Trophoblast cell (in vitro differentiated cells and primary cell): ENCODE measurements at places on chromosomes 11 and 22.

GRCh38 chr22:44634426-44635321, 67.3 kb upstream of the PRR5 start:
- DNase-seq: no peak

GRCh38 chr11:77113382-77114088, 10.9 kb downstream of the OMP start:
- DNase-seq: no peak

- no peak for DNase-seq
Measured at GRCh38 chr11:102325088-102325487, 7.8 kb downstream of the BIRC3 start.

- peak; percentile 21 for DNase-seq
Measured at GRCh38 chr11:127862406-127862805, 725.0 kb downstream of the ETS1 start.

DNA sequence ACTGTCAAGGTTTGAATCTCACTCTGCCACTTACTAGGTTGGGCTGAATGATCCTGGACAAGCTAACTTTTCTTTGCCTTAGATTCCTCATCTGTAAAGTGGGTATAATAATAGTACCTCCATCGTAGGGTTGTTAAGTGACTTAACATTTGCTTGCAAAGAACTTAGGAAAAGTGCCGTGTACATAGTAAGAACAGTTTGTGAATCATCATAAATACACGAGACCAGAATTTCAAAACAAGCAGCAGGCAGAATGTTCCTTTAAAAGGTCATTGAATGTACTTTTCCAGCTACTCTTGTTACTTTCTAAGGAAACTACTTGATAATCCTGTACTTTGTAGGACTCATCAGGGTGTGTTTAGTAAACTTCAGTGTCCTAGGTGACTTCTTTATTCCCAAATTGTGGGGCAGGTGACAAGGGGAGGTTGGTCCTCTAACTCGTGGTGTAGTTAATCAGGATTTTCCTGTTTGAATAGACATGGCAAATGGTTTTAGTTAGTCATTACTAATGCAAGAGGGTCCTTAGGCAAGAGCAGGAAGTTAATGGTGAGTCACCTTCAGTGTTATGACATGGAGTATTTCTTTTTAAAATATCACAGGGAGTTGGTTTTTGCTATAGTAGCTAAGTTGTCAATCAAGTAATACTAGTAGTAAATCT, 67.9 kb downstream of the YAP1 start:
- peak; percentile 96 for DNase-seq

GRCh38 chr22:25525376-25525775, 39.1 kb upstream of the GRK3 start:
- no peak for DNase-seq

DNA sequence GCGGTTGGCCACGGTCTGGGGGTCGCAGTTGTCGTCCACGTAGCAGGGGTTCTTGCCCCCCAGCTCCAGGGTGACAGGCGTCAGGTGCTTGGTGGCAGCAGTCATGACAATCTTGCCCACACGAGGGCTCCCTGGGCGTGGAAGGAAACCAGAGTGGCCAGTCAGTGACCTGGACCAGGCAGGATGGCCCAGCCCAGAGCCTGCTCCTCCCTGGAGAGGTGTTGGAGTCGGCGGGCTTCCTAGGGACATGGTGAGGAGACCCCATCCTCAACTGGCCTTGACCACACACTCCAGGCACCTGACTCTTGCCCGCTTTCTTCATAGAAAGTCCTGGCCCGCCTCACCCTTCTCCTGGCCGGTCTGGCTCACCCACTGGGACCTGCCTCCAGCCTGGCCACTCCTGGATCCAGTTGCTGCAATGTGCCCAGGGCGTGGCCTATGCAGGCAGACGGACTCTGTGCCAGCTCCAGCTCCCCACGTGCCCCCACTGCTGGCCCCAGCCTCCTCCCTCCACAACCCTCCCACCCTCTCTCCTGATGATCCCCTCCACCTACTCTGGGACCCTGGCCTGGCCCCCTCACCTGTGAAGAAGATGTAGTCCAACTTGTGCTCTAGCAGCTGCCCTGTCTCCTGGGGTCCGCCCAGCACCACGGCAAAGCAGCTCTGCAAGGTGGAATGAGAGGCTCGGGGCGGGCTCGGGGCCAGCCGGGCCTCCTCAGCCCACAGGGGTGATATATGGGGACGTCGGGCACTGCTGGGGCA, 8.7 kb downstream of the ALDH3B2 start:
- DNase-seq: peak; percentile 23

GRCh38 chr22:16912281-16912680, 87.1 kb upstream of the XKR3 start:
- no peak for DNase-seq

DNA sequence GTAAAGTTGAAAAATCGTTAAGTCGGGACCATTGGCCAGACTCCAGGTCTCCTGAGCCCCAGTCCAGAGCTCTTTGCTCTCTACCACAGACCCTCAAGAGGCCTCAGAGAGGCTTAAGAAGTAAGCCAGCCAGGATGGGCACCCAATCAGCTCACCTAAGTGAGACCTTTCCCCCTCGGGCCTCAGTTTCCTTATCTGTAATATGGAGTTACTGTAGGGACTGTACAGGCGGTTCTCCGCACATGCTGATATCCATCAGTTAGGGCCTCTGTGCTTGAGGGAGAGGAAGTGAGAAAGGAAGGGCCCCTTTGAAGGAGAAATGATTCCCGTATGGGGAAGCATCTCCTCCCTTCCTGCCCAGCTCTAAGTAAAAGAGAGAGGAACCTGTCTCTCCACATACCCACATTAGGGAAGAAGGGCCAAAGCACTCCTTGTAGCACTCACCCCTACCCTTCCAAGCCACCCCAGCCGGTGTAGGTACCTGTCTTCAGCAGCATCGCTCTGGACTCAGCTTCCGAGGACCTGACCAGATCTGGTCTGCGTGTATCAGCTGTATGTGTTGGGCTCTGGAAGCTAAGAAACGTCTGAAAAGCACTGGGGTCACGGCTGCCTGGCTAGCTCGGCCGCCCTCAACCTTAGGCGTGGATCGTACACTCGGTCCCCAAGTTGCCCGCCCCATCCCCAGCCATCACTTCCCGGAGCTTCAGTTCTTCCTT, 653 bp downstream of the NAGA start:
- DNase-seq: peak; percentile 49

DNA sequence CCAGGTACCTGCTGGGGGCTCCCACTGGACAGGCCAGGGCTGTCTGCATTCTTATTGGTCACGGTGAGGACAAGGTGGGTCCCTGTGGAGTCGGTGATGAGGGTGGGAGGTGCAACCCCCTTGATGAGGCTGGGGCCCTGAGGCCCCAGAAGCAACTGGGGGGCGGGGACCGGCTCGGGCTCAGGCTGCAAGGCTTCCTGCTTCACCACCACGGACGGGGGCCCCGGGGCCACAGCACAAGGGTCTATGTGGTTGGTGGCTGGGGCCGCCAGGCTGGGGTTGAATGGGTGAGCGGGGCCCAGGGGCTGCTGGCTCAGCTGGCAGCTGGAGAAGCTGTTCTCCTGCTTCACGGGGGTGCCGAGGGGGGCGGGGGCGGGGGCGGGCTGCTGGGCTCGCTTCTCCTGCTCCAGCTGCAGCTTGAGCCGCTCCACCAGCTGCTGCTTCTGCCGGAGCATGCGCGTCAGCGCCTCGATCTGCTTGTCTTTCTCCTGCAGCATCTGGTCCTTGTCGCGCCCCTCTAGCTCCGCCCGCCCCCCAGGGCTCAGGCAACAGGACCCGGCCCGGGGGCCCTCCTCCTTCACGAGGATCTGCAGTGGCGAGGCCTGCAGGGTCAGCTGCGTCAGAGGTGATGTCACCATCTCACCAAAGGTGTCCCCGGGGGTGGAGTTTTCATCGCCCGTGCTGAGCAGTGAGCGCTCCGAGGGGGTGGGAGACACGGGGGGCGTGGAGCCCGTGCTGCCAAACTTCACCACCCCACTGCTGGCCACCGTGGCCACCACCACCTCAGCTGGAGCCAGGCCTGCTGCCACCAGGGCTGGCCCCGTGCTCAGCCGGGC, 48.2 kb downstream of the SGSM3 start:
- no peak for DNase-seq

DNA sequence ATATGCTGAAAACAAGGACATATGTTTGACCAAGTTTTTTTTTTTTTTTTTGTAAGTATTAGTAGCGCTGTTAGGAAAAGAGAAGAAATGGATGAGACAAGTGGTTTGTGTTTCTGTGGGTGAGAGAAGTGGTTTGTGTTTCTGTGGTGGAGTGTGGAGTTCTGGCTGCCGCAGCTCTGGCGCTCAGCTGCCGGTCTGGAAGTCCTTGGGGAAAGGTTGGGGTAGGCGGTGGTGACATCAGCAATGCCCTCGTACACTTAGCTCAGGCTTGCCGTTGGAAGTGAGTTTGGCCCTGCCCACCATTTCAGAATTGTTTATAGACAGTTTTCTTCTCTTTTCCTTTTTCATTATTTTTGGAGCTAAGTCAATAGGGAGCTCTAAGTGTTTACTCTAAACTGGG, 116.6 kb downstream of the TBC1D22A start:
- no peak for DNase-seq

DNA sequence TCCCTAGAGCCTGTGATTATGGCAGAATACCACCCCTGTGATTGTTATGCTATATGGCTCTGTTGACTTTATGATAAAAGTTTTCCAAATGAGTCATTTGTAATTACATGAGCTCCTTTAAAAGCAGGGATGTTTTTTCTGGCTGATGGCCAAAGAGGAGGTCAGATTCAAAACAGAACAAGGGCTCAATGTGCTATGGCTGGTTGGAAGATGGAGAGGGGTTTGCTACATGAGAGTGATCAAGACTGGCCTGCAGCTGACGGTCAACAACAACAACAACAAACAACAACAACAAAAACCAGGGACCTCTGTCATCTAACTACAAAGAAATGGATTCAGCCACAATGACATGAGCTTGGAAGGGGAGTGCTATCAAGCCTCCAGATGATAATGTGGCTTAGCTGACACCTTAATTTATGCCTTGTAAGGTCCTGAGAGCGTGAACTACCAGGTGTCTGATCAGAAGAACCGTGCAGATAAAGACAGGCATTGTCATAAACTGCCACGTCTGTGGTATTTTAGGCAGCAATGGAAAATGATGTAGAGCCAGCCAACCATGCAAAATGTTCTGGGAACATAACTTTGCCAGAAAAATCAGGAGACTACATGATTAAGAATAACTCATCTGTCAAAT, 47.2 kb downstream of the PIWIL3 start:
- DNase-seq: no peak

GRCh38 chr22:31096657-31097279, 10.6 kb downstream of the SELENOM start:
- DNase-seq: no peak

GRCh38 chr11:114026355-114026754, 33.2 kb upstream of the ZBTB16 start:
- DNase-seq: no peak

DNA sequence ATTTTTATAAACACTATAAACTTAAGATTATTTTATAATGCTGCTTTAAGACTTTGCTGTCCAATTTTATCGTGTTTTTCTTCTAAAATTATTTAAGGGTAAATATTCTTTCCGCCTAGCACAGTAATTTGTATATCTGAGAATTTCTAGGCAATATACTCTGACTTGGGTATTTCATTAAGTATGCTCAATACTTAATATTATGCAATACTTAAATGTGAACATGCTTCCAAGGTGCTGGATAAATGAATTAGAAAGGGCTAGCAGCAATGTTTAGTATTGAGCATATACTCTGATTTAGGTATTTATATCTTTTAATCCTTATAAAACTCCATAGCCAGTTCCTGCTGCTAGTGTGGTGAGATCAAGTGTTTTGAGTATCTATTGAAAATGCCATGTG, 60.3 kb upstream of the ANO3 start:
- DNase-seq: no peak

- no peak for DNase-seq
Measured at GRCh38 chr11:2217211-2218030, 45.8 kb upstream of the TH start.

GRCh38 chr22:27105142-27106025, 448.0 kb downstream of the MIAT start:
- no peak for DNase-seq

DNA sequence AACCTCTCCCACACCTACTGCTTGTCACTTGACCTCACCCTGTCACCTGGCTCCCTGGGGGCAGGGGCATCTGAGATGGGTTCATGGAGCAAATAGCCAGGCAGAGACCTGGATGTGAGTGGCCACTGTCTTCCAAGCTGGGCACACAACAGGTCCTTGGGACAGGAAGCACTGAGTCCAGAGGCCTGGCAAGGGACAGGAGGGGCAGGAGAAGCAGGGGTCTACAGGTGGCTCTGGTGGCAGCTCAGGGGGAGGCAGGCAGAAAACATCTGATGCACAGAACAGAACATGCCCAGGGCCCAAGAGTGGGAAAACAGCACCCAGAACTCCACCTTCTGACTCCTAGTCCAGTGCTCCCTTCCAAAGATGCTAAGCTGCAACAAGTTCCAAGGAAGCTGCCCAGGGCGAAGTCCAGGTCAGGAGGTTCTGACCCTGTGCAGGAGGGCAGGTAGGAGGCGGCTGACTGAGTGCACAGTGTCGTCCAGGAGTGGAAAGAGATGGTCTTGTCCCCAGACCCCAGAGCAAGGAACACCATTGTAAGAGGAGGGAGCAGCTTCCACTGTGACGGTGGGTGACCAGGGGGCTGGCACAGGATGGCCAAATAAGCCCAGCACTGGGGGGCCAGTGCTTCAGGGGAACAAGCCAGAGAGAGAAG, 3.5 kb downstream of the TNFRSF13C start:
- DNase-seq: no peak

DNA sequence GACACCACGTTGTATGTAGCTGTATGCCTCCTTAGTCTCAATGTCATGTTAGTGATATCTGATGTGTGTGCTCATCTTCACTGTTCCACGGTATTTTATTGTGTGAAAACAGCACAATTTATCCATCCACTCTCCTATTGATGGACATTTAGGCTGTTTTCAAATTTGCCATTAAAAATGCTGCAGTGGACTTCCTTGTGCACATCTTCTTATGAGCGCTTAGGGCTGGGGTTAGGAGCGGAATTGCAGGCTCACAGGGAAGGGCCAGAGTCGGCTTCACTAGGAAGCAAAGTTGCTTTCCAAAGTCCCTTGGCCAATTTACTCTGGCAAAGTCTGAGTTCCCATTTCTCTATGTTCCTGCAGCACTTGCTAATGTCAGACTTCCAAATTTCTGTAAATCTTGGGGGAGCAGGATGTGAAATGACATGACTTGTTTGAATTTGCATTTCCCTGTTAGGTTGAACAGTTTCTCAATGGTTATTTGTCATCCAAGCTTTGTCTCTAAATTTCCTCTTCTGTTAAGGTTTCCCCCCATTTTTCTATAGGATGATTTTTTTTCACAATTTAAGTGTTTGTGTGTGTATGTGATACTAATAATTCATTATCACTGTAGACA, 75.4 kb downstream of the MYEOV start:
- DNase-seq: no peak

DNA sequence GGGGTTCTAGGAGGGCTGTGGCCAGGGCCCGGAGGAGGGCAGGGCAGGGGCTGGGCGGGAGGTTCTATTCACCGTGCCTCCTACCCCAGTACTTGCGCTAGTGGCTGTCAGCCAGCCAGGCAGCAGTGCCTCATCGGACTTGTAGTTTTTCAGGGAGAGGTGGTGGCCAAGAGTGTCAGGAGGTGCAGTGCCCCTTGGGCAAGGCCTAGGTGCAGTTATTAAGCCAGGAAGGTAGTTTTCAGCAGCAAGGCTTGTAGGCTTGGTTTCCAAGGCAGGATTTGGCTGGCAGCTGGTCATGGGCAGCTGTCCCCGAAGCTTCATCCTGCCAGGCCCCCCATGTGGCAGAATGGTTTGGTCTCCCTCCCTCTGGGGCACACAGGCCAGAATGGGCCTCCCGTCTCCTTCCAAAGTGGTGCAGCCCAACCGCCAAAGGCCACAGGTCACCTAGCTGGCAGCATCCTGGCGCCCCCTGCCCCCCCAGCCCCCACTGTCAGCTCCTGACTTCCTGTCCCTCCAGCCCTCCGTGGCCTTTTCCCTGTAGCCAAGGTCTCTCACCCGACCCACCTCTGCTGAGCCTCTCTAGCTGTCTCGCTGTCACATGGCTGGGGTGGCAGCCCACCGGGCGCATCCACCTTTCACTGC, 8.5 kb downstream of the CCDC88B start:
- DNase-seq: no peak
